Omental fat pad (tissue), 4 donors: ENCODE measurements at places on chromosomes 3 and 15. TPM values are rescaled to one million over a fixed set of nuclear protein-coding genes. Genes with fewer than 3 reads are reported as not detected.

DNA sequence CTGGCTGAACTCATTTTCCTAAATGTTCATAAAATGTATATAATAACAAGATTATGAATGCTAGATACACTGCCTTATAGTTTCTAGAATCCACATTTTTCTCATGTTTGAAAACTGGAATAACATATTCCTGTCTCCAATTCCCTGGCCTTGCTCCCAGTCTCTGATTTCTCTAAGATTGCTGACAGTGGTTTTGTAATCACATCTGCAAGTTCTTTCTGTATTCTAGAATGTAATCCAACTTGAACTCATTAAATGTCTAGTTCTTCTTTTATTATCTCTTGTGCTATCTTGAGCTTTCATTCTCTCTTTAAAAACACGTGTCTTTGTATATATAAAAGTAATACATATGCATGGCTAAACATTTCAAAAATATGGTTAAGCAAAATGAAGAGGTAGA, 215.2 kb upstream of the ADAMTS9 start:
- no peak for DNase-seq

DNA sequence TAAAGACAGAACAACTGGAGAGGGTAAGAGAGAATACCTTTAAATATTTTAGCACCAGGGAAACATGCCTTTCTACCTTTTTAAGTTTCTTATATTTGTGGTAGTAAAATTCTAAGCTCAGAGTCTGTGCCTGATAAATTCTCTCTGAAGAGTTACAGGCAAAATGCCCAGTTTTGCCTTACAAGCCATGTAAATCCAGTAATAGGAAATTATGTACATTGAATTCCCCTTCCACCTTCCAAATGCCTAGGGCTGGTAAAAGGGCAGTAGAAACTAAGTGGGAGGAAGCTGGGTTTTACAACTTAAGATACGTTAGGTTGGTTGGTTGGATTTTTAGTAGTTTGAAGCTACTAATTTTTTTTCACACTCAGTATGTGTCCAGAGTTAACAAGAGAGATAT, 43.1 kb upstream of the TP63 start:
- DNase-seq, result no peak

- no peak for DNase-seq
Observed at GRCh38 chr3:128442070-128442469, 24.6 kb downstream of the DNAJB8 start.

MME gene
- 109 TPM for total RNA-seq
